Activated CD8-positive, alpha-beta T cell treated with anti-CD3 and anti-CD28 coated beads for 36 hours (primary cell): ENCODE measurements at places on chromosomes 13 and 19.
A peak's percentile ranks its signal among the peaks of the same experiment; 100 is the strongest.

- H3K27me3 ChIP-seq = no peaks in the 10 kb centered on the region
- no peak overlapping the region for H3K27ac ChIP-seq
- peak; percentile 30 for DNase-seq
- no peak overlapping the region for H3K4me3 ChIP-seq
Observed at GRCh38 chr19:23440207-23440606, 44.9 kb upstream of the ZNF91 start.

DNA sequence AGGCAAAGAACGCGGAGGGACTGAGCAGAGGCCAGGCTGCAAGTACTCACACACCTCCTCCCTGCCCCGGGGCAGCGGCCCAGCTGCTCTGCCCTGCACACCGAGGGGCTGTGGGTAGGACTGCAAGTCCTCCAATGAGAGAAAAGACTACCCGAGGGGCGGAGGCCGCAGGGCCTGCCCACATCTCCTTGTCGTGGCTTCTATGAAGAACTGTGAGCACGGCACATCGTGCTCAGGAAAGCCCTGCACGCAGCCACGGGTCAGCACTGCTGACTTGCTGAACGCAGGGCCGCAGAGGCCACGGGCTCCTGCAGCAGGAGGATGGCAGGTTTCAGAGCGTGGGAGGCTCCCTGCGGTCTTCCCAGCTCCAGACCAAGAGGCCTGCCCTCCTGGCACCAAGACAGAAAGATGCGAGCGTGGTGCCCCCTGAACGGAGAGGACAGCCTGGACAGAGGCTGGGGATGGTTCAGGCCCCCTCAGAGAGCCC, 37.4 kb downstream of the CEBPG start:
- DNase-seq = no peak
- no peak overlapping the region for H3K27ac ChIP-seq
- no peaks in the 10 kb centered on the region for H3K27me3 ChIP-seq
- H3K36me3 ChIP-seq = no peaks in the 10 kb centered on the region
- peaks cover 2% of the 10 kb centered on the region for H3K4me1 ChIP-seq

DNA sequence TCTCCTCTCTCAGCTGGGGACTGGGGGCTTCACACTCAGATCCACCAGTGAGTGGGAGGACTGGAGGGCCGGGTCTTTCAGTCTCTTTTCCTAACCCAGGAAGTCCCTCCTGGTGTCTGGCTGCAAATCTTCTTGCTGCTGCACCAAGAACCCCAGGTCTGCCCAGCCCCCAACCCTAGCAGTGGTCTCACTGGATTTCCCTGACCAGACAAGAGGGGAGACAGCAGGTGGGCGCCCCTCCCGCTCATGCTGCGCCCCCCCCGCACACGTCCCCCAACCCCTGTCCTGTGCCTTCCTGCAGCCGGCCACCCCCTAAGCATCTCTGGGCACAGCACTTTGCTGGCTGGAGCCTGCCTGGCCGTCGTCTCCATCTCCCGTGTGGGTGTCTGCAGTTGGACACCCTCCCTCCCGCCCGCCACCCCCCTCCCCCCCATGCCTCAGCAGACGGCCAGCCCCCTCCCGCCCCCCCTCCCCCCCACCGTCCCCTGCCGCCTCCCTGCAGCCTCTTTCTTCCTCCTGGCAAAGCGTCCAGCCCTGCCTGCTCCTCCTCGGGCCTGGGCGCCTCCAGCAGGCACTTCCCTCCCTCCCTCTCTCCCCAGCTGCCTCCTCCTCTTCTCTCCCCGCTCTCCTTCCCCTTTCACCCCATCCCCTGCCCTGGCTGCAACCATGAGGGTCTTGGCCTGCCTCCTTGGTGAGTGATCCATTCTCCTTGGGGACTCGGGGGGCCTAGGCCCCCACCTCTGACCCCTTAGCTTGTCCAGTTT, at the start of gene SSC5D:
SSC5D (plus strand) TSS at position 513 of the 764 bp plus-strand sequence; CDS start at position 667, 154 bp downstream.
- DNase-seq = no peak
- H3K4me1 ChIP-seq = peaks cover 19% of the 10 kb centered on the region
- peaks cover 4% of the 10 kb centered on the region for H3K27me3 ChIP-seq
- peak within 1 kb of the TSS; percentile 11 for H3K4me3 ChIP-seq
- no peaks in the 10 kb centered on the region for H3K36me3 ChIP-seq
- H3K27ac ChIP-seq = peak within 1 kb of the TSS; percentile 80

DNA sequence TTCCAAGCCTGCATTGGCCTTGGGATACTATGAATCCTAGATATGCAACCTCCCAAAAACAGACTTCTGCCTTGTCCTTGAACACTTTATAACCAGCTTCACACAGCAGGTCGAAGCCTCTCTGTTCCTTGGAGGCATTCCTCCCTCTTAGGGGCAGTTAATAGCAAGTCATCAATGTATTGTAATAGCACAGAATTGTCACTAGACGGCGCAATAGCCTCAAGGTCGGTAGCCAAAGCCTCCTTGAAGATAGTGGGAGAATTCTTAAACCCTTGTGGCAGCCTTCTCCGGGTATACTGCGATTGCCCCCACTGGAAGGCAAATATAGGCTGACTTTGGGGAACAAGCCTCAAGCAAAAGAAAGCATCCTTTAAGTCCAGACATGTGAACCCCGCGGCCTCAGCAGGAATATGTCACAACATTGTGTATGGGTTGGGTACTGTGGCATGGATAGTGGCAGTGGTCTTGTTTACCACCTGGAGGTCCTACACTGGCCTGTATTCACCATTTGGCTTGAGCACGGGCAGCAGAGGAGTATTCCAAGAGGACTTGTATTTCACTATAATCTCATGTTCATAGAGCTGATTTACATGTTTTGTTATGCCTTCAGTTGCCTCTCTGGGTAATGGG, 61.1 kb downstream of the ZNF431 start:
- H3K27me3 ChIP-seq = peaks cover 6% of the 10 kb centered on the region
- no peaks in the 10 kb centered on the region for H3K36me3 ChIP-seq
- DNase-seq = peak; percentile 41
- no peaks in the 10 kb centered on the region for H3K4me1 ChIP-seq

DNA sequence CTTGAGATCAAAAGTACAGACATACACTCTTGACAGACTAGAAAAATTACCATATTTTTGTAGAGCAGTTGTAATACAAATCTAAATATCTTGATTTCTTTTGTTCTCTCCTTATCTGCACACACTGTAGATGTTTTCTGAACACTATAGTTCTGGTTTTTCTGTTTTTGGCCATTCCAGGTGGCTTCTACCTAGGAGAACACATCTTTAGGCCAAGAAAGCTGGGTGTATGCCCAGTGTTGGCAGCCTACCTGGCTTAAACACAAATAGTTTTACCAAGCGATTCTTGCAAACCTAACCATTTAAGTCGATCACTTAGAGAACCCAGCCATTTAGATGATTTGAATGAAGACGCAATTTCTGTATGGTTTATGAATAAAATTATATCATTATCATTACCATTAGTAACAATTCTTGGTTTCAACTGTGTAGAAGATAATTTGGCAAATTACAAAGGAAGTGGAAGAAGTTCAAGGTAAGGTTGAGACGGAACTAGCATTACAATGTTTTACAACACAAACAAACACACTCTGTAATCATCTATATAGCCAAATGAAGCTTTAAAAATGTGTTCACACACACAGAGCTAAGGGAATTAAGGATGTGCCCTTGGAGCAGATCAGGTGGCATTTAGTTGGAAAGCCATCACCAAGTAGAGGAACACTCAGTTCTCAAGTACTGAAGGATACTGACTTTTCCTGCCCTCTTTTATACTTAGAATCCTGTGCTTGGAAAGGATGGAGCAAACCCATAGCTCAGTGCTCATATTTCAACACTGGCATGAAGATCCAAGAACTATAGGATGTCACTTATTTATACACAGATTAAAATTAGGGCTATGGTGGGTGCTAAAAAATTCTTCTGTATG, 36.2 kb downstream of the ERCC5 start:
- H3K4me3 ChIP-seq = no peak overlapping the region
- no peak overlapping the region for H3K27ac ChIP-seq
- no peak for DNase-seq
- no peaks in the 10 kb centered on the region for H3K4me1 ChIP-seq
- no peaks in the 10 kb centered on the region for H3K36me3 ChIP-seq

- H3K27me3 ChIP-seq = peaks cover 64% of the 10 kb centered on the region
- DNase-seq = peak; percentile 27
- H3K4me1 ChIP-seq = peaks cover 20% of the 10 kb centered on the region
- no peak overlapping the region for H3K27ac ChIP-seq
- peaks cover 2% of the 10 kb centered on the region for H3K36me3 ChIP-seq
Observed at GRCh38 chr19:30224689-30225606, 147.2 kb upstream of the ZNF536 start.

- no peak overlapping the region for H3K4me3 ChIP-seq
- H3K4me1 ChIP-seq = no peaks in the 10 kb centered on the region
- no peak overlapping the region for H3K27ac ChIP-seq
- DNase-seq = no peak
- H3K36me3 ChIP-seq = no peaks in the 10 kb centered on the region
Observed at GRCh38 chr19:7263521-7263920, 30.7 kb downstream of the INSR start.

- no peaks in the 10 kb centered on the region for H3K27me3 ChIP-seq
- no peak overlapping the region for H3K4me3 ChIP-seq
- H3K27ac ChIP-seq = no peak overlapping the region
- H3K4me1 ChIP-seq = no peaks in the 10 kb centered on the region
- no peaks in the 10 kb centered on the region for H3K36me3 ChIP-seq
Observed at GRCh38 chr19:30167206-30167868, 204.8 kb upstream of the ZNF536 start.

DNA sequence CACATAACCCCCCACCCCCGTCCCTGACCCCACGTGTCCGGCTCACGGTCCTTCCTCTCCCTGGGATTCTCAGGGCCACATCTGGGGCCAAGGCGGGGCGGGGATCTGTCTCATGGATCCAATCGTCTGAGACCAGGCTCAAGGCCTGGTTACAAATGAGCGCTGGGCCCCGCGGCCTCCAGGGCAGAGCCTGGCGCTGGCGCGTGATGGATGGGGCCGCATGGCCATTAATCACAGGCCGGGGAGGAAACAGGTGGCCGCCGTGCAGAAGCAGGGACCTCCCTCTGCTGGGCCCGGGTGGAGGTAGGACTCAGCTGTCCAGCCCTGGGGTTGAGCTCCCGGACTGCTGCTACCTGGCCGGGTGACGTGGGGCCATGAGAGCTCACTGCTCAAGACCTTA, 5.8 kb upstream of the TLE5 start:
- no peaks in the 10 kb centered on the region for H3K36me3 ChIP-seq
- peaks cover 2% of the 10 kb centered on the region for H3K4me1 ChIP-seq
- no peak overlapping the region for H3K27ac ChIP-seq
- H3K4me3 ChIP-seq = no peak overlapping the region
- no peaks in the 10 kb centered on the region for H3K27me3 ChIP-seq
- DNase-seq = no peak

GRCh38 chr13:48221686-48222187, 11.3 kb upstream of the ITM2B start:
- H3K4me1 ChIP-seq = peaks cover 49% of the 10 kb centered on the region
- peak overlapping the region; percentile 94 for H3K27ac ChIP-seq
- peak overlapping the region; percentile 73 for H3K4me3 ChIP-seq
- peaks cover 3% of the 10 kb centered on the region for H3K36me3 ChIP-seq

DNA sequence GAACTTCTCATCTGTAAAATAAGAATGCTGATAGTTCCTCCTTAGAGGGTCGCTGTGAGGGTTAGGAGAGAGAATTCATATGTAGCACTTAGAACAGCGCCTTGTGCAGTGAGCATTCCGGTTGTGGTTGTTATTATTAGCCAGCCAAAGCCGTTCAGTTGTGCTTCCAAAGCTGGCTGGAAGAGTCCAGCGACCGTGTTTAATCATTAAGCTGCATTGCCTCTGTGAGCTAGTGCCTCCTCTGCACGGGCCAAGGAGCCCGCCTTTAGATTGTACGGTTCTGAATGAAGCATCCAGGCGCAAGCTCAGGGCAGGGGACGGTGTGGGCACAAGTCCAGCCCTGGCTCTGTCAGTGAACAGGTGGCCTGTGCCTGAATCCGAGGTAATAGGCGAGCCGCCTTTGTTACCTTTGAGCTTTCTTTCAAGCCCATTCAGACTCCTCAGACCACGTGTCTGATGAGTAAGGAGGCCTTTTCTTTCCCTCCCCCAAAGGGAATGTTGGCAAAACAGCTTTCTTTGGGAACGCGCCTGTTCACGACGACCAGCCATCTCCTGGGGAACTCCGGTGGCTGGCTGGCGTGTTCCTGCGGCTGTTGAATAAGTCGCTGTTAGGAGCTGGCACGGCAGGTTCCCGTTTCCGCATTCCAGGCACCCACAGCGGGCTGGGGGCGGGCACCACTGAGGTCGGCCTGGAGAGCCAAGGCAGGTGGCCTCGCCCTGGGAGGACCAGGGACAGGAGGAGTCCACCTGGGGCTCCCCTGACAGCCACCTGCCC, 25.1 kb downstream of the SIPA1L3 start:
- DNase-seq = no peak
- no peak overlapping the region for H3K27ac ChIP-seq
- H3K27me3 ChIP-seq = no peaks in the 10 kb centered on the region

DNA sequence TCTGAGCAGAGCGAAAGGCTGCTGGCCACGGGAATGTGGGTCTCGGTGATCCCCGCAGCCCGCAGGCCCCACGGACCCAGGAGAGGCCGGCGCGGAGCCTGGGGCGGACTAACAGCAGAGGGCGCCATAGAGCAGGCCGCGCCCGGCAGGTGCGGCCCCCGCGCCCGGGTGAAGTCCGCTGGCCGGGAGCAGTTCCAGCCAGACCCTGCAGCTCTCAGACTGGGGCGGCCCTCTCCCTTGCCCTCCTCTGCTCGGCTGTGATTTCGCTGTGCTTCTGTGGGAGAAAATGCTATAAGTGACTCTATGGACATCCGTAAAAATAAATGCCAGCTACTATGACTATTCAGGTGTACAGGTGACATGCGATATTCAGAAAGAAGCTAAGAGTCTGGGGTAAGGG, 37.7 kb downstream of the GSX1 start:
- peak; percentile 51 for DNase-seq
- H3K27me3 ChIP-seq = peaks cover 54% of the 10 kb centered on the region
- no peaks in the 10 kb centered on the region for H3K36me3 ChIP-seq
- peaks cover 8% of the 10 kb centered on the region for H3K4me1 ChIP-seq

- no peak overlapping the region for H3K4me3 ChIP-seq
- DNase-seq = no peak
- no peak overlapping the region for H3K27ac ChIP-seq
- H3K36me3 ChIP-seq = no peaks in the 10 kb centered on the region
- H3K4me1 ChIP-seq = no peaks in the 10 kb centered on the region
- no peaks in the 10 kb centered on the region for H3K27me3 ChIP-seq
Observed at GRCh38 chr19:31148671-31149070, 200.6 kb downstream of the TSHZ3 start.

DNA sequence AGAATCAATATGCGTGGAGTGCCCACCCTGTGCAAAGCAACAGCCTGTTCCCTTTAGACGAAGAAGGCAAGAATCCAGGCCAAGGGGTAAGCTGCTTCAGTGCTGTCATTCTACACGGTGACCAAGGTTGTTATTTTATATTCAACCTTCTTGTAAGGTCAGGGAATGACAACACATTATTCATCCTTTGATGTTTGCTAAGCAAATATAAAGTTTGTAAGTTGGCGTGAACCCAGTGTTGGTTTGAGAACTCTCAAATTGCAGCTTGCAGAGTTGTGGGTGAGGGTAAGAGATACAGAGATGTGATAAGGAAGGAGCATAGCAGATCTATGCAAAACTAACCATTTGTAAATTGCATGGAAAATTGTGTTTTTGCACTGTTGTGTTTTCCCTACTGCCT, 436.7 kb downstream of the FGF9 start:
- H3K27ac ChIP-seq = no peak overlapping the region
- DNase-seq = no peak
- H3K36me3 ChIP-seq = peaks cover 9% of the 10 kb centered on the region
- H3K4me3 ChIP-seq = no peak overlapping the region
- H3K4me1 ChIP-seq = peaks cover 53% of the 10 kb centered on the region
